ENCODE measurements at places on chromosomes 5 and 9. TPM values are rescaled to one million over a fixed set of nuclear protein-coding genes. Genes with fewer than 3 reads are reported as not detected.

Gene PLAC8L1
- not detected for total RNA-seq

DNA sequence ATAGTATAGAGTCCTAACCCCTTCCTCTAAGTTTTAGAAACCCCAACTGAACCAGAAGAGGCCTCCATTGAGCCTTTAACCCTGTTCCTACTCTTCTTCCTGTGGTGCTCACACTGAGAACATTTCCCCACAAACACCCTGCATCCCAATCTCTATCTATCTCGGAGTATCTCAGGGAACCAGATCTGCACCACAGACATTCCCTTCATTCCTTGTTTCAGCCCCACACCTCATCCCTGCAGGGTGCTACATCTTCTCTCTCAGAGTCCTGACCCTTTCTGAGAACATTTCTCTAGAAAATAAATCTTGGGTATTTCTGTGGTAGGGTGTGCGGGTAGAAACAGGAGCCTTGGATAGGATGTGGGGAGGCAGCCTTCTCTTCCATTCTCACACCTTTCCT lies 507.8 kb downstream of the PDE4D start:
- H3K36me3 ChIP-seq = no peaks in the 10 kb centered on the region
- no peaks in the 10 kb centered on the region for H3K4me1 ChIP-seq
- H3K27me3 ChIP-seq = peaks cover 2% of the 10 kb centered on the region
- DNase-seq = no peak
- no peak overlapping the region for H3K27ac ChIP-seq

DNA sequence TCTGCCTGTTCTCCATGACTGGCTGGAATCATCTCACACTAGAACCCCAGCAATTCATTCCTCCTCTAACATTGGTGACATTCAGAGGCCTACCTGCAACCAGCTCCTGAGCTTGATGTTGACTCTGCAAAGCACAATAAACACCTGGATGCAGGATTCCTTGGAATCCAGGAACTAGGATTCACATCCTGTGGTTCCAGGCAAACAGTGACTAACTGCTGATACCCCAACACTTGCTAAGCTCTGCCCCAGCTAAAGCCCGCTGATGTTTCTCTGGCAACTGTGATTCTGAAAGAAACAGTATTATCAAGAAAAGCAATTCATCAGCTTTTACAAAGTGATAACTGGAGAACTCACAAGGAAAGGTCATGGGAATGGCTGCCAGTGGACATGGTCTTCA lies 29.2 kb downstream of the SUSD1 start:
- H3K27me3 ChIP-seq = no peaks in the 10 kb centered on the region
- no peak overlapping the region for H3K27ac ChIP-seq
- no peak overlapping the region for H3K4me3 ChIP-seq
- H3K36me3 ChIP-seq = peaks cover 5% of the 10 kb centered on the region

DNA sequence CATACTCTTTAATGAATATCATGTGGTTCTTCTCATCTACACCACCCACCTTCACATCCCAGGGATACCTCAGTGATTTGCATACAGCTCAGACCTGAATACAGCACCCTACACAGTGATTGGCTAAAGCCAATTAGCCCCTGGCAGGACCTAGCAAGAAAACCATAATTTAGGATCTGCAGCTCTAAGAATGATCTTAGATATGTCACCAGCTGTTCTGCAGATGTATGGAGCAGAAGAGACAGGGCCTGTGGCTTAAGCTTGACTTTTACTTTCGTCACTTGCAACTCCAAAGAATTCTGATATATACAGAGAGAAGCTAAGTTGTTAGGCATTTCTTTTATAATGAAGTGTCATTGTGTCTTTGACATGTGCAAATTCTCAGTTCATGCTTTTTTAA lies 483.2 kb upstream of the C9orf72 start:
- DNase-seq = no peak
- no peaks in the 10 kb centered on the region for H3K27me3 ChIP-seq
- H3K4me1 ChIP-seq = no peaks in the 10 kb centered on the region
- no peak overlapping the region for H3K4me3 ChIP-seq
- no peak overlapping the region for H3K27ac ChIP-seq
- H3K36me3 ChIP-seq = no peaks in the 10 kb centered on the region

- H3K4me3 ChIP-seq = no peak overlapping the region
- no peak overlapping the region for H3K27ac ChIP-seq
- no peaks in the 10 kb centered on the region for H3K36me3 ChIP-seq
- H3K27me3 ChIP-seq = peaks cover 57% of the 10 kb centered on the region
These were observed 3.9 kb downstream of the FCN2 start for GRCh38 chr9:134884492-134884891.

- H3K4me1 ChIP-seq = no peaks in the 10 kb centered on the region
- H3K4me3 ChIP-seq = no peak overlapping the region
- H3K36me3 ChIP-seq = no peaks in the 10 kb centered on the region
- DNase-seq = no peak
These were observed 65.5 kb upstream of the SMIM23 start for GRCh38 chr5:171720086-171720485.

Gene ELP1
- total RNA-seq = 39.7 TPM

DNA sequence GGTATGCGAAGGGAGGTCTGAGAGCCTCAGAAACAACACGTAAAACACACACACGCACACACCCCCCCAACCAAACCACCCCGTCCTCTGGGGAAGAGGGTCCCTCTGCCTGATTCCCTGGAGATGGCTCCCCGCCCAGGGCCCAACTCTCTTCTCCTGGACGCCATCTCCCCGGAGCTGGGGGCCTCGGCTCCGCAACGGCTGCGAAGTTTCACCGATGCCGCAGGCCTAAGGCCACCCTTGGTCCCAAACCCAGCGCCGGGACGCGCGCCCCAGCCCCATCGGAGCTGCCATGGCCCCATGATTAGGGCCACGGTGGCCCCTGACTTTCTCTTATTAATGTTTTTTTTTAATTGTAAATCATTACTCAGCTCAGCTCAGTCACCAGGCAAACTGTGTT lies 181.4 kb upstream of the TBCA start:
- no peak for DNase-seq
- no peaks in the 10 kb centered on the region for H3K4me1 ChIP-seq
- H3K27ac ChIP-seq = no peak overlapping the region

GRCh38 chr5:10633271-10634049 lies 69.6 kb downstream of the ANKRD33B start:
- peaks cover 9% of the 10 kb centered on the region for H3K4me1 ChIP-seq
- H3K4me3 ChIP-seq = no peak overlapping the region
- no peak overlapping the region for H3K27ac ChIP-seq
- peaks cover 11% of the 10 kb centered on the region for H3K36me3 ChIP-seq
- DNase-seq = no peak
- H3K27me3 ChIP-seq = no peaks in the 10 kb centered on the region

GRCh38 chr9:131889437-131890251 lies 149.8 kb upstream of the RAPGEF1 start:
- H3K36me3 ChIP-seq = peaks cover 9% of the 10 kb centered on the region
- H3K27me3 ChIP-seq = no peaks in the 10 kb centered on the region
- DNase-seq = no peak
- H3K4me3 ChIP-seq = no peak overlapping the region
- no peak overlapping the region for H3K27ac ChIP-seq

Gene FBXL7
- total RNA-seq = 4.4 TPM

DNA sequence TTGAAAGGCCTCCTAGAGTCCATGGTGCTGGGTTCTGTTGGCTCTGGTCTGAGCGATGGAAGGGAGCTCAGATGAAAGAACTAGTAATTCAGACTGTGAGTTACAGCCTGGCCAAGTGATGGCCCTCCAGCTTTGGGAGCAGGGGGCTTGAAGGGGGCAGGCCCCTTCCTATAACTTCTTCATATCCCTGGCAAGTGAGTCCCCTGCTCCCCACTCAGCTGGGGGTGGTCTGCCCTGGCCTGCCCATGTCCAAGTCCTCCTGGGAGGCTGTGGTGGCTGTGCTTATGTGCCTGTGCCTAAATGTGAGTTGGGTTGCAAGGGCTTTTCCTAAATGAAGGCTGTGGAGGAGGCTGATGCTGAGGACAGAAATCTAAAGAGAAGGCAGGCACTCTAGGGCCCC lies 80.1 kb downstream of the MACROH2A1 start:
- H3K27me3 ChIP-seq = no peaks in the 10 kb centered on the region
- H3K36me3 ChIP-seq = no peaks in the 10 kb centered on the region
- H3K27ac ChIP-seq = no peak overlapping the region
- no peak overlapping the region for H3K4me3 ChIP-seq
- no peak for DNase-seq

DNA sequence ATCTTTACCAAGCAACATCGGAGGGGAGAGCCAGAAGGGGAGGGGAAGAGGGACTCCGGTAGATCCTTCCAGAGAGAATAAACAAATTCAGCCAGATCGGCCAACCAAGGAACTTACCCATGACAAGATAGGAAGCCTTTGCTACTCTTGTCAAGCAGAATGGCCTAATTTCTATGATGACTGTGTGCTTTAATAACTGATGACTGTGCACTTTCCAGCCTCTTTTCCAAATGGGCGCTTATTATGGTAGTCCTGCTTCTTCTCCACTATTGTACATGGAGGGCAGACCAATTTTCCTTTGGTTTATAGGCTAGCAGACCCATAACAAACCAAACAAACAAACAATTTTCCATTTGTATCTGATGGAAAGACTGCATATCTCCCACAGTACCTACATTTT lies 163.8 kb upstream of the RFX3 start:
- no peak overlapping the region for H3K4me3 ChIP-seq
- no peaks in the 10 kb centered on the region for H3K36me3 ChIP-seq
- H3K27ac ChIP-seq = no peak overlapping the region
- DNase-seq = no peak
- no peaks in the 10 kb centered on the region for H3K4me1 ChIP-seq

DNA sequence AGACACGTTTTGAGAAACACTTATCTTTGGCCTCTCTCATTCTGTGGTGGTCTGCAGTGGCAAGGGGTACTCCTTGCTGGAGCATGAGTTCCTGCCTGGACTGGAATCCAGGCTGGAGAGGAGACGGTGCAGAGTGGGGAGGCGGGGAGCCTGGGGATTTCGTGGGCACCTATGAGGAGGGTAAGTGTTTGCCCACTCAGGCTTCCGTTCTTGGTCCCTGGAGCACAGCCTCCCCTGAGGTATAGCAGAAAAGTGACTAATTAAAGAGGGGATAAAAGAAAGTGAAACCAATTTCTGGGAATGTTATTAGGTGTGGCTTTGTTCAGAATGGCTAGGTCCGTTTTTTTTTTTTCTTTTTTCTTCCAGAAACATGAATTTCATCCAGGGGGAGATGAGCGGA lies 90.8 kb downstream of the ARHGAP26 start:
- H3K36me3 ChIP-seq = no peaks in the 10 kb centered on the region
- no peak overlapping the region for H3K4me3 ChIP-seq
- no peak overlapping the region for H3K27ac ChIP-seq
- peaks cover 23% of the 10 kb centered on the region for H3K27me3 ChIP-seq
- no peaks in the 10 kb centered on the region for H3K4me1 ChIP-seq

GRCh38 chr9:2267181-2267745 lies 252.1 kb downstream of the SMARCA2 start:
- H3K27me3 ChIP-seq = peaks cover 6% of the 10 kb centered on the region
- no peaks in the 10 kb centered on the region for H3K4me1 ChIP-seq
- H3K36me3 ChIP-seq = no peaks in the 10 kb centered on the region

GRCh38 chr9:125755340-125755739 lies 8.2 kb downstream of the PBX3 start:
- H3K27me3 ChIP-seq = no peaks in the 10 kb centered on the region
- H3K4me1 ChIP-seq = peaks cover 7% of the 10 kb centered on the region
- DNase-seq = no peak

Gene ARHGEF39
- total RNA-seq = 2.5 TPM

GRCh38 chr5:169222934-169223594 lies 77.9 kb downstream of the SLIT3 start:
- no peak overlapping the region for H3K27ac ChIP-seq
- no peak for DNase-seq
- H3K4me1 ChIP-seq = no peaks in the 10 kb centered on the region
- H3K36me3 ChIP-seq = no peaks in the 10 kb centered on the region
- no peaks in the 10 kb centered on the region for H3K27me3 ChIP-seq
- no peak overlapping the region for H3K4me3 ChIP-seq

DNA sequence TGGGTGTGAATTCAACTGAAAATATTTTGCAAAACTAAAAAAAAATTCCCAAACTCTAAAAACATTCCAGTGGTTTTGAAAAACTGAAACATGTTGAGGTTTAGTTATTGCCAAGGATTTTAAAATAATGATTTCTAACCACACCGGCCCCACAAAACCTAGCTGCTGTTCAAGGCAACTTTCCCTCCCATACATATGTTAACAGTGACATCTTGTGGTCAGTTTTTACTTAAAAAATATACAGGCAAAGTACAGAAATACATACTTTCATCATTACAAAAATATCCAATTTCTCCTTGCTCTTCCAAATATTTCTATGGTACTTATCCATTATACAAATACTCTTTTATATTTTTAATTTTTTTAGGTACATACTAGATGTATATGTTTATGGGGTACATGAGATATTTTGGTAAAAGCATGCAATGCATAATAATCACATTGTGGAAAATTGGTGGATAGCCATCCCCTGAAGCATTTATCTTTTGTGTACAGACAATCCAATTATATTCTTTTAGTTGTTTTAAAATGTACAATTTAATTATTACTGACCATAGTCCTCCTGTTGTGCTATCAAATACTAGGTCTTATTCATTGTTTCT lies 34.4 kb upstream of the MRPS30 start:
- no peaks in the 10 kb centered on the region for H3K4me1 ChIP-seq
- no peaks in the 10 kb centered on the region for H3K27me3 ChIP-seq
- DNase-seq = peak; percentile 52

DNA sequence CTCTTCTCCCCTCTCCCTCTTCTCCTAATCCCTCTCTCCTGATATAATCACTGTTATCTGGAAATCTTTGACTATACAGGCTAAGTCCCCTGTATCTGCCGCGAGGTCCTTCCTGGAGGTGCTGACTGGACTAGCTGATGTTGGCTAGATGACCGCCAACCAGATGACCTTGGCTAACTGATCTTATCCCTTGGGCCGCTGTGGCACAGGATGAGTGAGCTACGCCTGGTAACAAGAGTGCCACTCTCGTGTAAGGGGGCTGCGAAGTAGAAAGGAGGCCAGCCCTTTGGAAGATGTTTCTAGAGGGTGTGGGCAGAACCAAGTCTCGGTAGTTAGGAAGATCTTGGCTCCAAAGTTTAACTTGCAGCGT lies 345 bp upstream of the PRRC1 start:
- H3K4me1 ChIP-seq = peaks cover 3% of the 10 kb centered on the region
- peak overlapping the region; percentile 99 for H3K4me3 ChIP-seq
- peaks cover 8% of the 10 kb centered on the region for H3K36me3 ChIP-seq
- peak; percentile 23 for DNase-seq
- peak overlapping the region; percentile 25 for H3K27ac ChIP-seq
- peaks cover 5% of the 10 kb centered on the region for H3K27me3 ChIP-seq

DNA sequence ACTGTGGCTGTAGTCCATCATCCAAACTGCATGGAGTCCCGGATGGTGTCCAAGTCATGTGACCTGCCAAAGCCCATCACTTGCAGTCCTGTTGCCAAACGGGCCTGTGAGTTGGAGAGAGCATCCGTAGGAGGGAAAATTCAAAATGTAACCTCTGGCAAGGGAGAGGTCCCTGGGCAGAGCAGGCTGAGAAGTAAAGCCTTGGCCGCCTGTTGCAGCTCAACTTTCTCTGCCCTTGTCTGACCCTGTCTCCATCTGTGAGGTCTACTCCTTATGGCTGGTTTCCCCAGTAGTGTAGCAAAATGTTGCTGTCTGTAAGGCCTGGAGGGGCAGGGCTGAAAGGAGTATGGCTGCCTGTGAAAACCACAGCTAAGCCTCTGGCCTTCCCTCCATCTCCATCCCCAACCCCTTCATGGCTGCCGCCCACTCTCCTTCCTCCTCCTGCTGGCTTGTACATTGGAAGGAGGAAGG lies 163.5 kb downstream of the SEMA6A start:
- H3K27me3 ChIP-seq = no peaks in the 10 kb centered on the region
- DNase-seq = no peak
- no peaks in the 10 kb centered on the region for H3K36me3 ChIP-seq
- no peaks in the 10 kb centered on the region for H3K4me1 ChIP-seq
- H3K4me3 ChIP-seq = no peak overlapping the region

GRCh38 chr5:73796164-73797131 lies 170.5 kb downstream of the ARHGEF28 start:
- peak overlapping the region; percentile 94 for H3K27ac ChIP-seq
- H3K36me3 ChIP-seq = no peaks in the 10 kb centered on the region
- peaks cover 19% of the 10 kb centered on the region for H3K4me1 ChIP-seq

Gene CRHBP
- total RNA-seq = not detected
